Mammary microvascular endothelial cell (primary cell): ENCODE measurements at places on chromosomes 5 and 9. TPM values are rescaled to one million over a fixed set of nuclear protein-coding genes. Genes with fewer than 3 reads are reported as not detected.

The AGTPBP1 gene
- 11.1 and 11.4 TPM in 2 replicates for total RNA-seq

The NOXA1 gene
- total RNA-seq: 0.07 TPM in 1 of 2 replicates, not detected in the other

The CDC42SE2 gene
- total RNA-seq: 22.9 and 28.0 TPM in 2 replicates

The RIOK2 gene
- 12.8 and 14.5 TPM in 2 replicates for total RNA-seq

The HINT2 gene
- 17.2 and 20.4 TPM in 2 replicates for total RNA-seq

The CMYA5 gene
- under 0.01 TPM in 2 replicates for total RNA-seq

The LPAR1 gene
- not detected in 2 replicates for total RNA-seq

The NTNG2 gene
- total RNA-seq: not detected in 2 replicates
